CD4-positive, alpha-beta T cell treated with Interleukin-21 for 1 hour (primary cell): ENCODE measurements at places on chromosomes 2 and 18.

- DNase-seq = peak; percentile 12
Measured at GRCh38 chr2:166180951-166181812, 53.4 kb upstream of the SCN1A start.

DNA sequence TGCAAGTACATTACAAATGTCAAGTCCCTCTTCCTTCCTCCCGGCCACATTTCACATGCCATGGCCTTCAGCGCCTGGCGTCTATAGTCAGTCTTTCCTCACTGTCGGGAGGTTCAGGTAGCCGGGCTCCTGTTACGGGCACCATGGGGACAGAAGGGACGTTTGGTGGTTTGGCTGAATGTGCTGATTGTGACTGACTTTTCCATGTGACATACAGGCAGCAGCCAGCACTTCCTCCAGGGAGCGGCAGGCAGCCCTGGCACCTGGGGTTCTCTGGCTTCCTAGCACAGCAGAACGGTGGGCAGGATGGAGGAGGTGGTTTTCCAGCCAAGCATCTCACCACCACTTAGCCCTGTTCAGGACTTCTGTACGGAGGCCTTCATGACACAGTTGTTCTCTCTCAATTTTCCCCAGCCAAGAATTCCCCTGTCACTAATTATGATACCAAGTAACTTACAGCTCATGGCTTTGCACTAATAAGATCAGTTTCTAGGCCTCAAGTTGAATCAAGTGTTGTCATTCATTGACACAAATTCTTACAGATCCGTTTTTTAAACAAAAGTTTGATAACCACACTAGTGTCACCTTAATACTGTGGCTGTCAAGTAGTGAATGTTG is 83.9 kb upstream of the REV1 start:
- DNase-seq = no peak

DNA sequence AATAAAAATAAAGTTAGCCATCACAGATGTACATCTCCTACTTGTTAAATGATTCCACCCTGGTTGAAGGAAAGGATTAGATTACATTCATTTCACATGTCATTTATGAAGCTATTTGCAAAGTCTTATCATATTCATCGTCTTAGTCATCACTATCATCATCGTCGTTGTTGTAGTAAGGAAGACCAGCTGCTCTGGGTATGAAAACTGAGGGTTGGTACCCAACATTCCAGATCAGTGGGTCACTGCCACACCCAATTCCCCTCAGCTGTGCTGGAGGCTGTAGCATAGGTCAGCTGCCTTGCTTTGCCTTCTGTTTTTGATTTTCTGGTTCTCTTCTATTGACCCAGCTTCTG is 20.9 kb upstream of the CCBE1 start:
- no peak for DNase-seq

GRCh38 chr2:177161741-177162460 is 50.7 kb upstream of the HNRNPA3 start:
- peak; percentile 42 for DNase-seq

GRCh38 chr2:1864981-1865421 is 120.7 kb upstream of the PXDN start:
- no peak for DNase-seq

GRCh38 chr2:37489041-37489456 is 144.6 kb downstream of the QPCT start:
- DNase-seq = no peak

- no peak for DNase-seq
Measured at GRCh38 chr2:17757321-17757720, 3.4 kb downstream of the GEN1 start.

GRCh38 chr2:64354857-64355680 is 98.9 kb upstream of the LGALSL start:
- no peak for DNase-seq

DNA sequence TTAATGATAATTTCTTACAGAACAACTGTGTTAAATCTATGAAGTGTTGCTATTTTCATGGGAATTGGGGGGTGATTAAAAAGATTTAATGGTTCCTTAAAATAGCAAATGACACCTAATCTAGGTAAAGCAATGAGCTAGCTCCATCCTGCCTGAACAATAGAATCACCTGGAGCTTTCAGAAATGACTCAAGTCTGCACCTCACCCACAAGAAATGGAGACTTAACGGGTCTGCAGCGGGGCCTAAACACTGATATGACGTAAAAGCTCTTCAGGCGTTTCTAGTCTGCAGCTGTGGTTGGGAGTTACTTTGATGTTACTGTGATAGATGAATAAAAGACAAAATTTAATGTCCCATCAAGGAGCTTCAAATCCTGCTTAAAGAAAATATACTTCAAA is 328.2 kb downstream of the RND3 start:
- DNase-seq = no peak

DNA sequence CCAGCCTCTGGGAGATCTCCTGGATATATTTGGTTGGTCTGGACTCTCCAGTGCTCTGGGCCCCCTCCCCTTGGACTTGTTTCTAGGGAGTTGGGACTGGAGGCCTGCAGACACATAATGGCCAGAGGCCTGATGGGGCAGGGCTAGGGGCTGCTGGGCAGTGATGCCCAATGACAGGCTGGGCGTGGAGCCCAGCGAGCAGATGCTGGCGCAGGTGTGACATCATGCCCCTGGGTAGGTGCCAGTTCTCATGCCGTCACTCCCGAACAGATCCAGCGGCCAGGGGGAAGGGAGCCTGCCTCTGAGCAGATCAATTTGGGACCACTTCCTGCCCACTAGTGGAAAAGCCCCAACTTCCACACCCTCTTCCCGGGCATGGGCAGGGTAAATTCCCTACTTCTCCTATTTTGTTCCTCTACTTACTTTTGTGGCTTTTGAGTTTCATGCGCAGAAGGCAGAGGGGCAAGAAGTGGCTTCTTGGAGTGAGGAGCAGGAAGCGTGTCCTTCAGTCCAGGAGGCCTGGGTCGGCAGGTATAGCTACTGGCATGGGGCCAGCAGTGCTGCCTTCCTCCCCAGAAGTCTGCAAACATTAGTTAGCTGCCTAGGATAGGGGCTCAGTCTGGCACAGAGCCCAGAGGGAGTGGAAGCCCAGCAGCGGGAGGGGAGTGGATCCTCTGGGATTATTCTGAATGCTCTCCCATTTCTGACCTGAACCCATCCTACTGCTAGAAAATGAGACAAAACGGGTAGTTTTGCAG is 6.1 kb downstream of the MPV17 start:
- DNase-seq = no peak

DNA sequence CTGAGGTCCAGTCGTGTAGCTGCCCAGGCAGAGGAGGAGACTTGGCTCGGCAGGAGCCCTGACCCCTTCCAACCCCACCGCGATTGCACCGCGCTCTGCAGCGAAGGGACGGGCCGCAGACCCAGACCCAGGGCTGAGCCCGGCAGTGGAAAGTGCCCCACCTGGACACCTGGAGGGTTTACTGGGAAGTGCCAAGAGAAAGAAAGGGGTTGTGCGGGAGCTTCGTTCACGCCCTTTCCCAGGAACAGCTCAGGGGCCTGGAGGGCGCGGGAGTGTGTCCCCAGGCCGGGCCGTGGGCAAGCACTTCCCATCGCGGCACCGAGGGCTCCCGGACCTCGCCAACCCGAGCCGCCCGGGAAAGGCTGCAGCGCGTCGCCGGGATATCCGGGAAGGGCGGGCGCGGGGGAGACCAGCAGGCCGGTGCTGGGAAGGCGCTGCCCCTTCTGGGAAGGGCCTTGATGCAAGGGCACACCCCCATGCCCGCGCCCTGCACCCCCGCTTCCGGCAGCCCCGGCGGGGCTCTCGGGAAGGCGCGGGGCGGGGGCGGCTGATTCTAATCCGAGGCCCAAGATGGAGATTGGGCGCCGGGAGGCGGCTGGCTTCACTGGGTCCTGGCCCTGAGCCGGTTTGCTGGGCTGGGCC is 36.1 kb upstream of the MRPL33 start:
- DNase-seq = peak; percentile 58

DNA sequence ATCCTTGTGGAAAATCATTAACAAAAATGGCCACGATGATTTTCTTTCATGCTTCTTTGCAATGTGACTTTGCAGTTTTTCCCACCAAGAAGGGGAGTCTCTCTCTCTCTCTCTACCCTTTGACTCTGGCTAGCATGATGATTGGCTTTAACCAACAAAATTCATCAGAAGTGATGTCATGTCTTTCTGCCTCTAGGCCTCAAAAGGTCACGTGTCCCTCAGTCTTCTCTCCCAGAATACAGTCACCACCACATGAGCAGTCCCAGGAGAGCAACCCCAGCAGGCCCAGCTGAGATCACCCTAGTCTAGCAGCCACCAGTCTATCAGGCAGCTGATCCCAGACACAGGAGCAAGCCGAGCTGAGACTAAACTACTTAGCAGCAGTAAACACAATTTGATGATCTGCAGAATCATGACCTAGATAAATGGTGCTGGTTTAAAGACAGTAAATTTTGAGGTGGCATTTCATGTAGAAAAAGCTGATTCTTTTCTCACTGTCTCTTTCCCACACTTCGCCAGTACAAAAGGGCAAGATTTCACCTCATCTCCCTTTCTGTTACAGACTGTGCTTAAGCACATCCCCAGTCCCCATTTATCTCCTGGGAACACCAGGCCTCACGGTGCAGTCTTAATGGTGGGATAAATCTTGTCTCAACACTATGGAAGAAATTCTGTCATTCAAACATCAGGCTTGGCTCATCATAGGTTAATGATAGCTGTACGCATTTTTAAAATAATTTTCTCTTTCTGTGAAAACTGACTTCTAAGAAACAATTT is 132.7 kb downstream of the SCG2 start:
- no peak for DNase-seq

DNA sequence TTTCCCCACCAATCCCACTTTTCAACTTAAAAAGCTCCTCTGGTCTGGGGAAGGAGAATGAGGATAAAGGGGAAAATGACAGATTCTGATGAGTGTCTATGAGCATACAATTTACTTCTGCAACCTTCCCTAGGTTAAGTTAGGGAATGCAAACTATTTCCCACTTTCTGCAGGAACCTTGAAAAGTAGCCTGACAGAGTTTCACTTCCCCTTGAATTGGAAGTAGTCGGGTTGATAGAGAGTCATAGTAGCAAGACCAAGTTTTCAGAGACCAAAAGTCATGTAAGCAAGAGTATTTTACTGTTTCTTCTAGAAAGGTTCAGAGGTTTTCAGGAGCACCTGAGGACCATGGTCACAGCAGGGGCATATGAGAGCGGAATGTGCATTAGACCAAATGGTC is 815.1 kb downstream of the CPS1 start:
- DNase-seq = no peak

DNA sequence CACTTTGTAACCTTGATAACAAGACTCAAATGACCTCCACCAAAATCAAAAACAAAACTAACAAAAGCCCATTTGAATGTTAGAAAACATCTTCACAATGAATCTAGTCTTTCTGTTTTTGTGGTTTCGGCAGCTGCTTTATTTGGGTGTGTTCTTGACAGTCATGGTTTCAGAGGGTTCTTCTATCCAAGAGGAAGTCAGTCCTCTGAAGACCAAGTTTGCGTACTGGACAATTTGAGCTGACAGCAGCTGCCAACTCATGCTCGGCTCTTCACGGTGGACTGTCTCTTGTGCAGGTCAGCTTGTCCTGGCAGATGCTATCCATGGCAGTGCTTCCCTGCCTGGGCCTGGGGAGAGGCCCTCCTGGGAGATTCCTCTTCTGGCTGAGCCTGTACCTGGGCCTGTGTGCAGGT is 91.0 kb downstream of the TMEM17 start:
- peak; percentile 15 for DNase-seq

- no peak for DNase-seq
Measured at GRCh38 chr2:191180713-191181112, 29.9 kb upstream of the STAT4 start.

DNA sequence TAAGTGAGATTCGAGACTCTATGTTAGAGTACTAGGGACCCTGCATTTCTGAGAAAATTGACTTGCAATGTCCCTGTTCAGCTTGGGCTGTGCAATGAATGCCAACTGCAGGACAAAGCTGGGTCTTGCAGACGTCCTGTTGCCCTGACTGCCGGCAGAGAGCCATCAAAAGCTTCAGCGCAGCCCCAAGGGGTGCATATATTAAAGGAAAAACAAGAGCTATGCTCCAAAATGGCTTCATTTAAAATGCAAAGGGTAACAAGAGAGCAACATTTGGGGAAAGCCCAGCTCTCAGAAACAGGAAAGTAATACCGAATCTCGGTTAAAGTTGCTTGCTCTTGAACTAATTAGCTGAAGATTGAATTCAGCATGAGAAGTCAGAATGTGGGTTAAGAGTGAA is 110.9 kb upstream of the PNPT1 start:
- DNase-seq = no peak

DNA sequence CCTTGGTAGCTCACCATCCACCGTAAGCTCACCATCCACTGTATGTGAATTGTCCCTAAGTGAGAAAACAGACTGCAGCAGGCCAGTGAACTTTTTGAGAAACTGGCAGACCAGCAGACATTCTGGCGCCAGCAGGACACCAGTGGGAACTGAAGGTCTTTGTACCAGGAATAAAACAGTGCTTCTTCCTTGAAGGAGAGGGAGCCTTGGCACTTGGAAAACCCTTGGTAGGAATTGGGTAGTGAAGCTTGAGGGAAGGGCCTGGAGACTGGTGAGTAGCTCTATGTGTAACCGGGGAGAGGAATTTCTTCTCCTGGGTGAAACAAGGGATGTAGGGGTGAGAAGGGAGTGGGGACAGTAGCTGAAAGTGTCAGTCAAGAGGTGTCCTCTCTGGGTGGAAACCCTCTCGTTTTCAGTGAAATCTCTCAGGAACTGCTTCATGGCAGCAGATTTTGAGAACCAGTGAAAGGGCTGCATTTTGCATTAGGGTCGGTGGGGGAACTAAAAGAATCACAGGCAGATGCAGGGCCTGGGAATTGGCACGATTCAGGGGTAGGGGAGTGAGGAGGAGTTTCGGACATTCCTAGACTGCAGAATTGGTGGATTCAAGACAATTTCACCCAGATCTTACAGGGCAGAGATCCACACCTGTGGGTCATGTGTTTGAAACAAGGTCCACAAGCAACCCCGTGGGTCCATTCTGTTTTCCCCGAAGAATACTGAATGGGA is 131.5 kb upstream of the DLX2 start:
- DNase-seq = no peak

- DNase-seq = peak; percentile 19
Measured at GRCh38 chr18:903701-904100, 970 bp upstream of the ADCYAP1 start.

- no peak for DNase-seq
Measured at GRCh38 chr2:67268797-67269196, 128.3 kb upstream of the ETAA1 start.

DNA sequence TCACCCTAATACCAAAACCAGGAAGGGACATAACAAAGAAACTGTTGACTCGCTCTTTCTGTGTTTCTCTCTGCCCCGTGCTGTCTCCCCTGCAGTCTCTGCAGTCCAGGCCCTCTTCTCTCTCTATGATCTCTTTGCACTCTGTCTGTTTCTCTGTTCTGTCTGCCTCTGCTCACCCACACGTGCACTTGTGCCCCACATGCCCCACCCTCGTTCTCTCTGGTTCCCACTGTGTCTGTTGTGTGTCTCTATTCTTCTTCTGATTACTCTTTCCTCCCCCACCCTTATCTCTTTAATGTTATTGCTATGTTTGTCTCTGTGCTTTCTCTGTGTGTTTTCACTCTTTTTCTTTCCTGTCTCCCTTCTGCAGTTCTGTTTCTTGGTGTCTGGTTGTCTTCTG is 54.0 kb downstream of the NAT8 start:
- DNase-seq = no peak

DNA sequence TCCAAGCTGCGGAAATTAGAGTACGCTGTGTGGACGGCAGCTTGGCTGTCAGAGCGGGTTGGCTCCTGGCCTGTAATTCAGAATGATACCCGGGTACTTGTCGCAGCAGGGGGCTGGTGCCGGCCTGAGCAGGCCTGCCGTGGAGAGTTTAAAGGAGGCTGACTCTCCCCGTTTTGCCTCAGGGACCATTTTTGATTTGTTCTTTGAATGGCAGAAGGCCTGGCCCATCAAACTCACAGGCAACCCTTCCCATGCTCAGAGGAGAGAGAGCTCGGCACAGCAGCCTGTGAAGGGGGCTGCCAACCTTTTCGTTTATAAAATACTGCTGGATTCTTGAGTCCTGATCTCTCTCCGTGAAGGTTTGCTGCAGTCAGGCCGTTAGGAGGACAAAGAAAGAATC is 151.3 kb downstream of the KLHL29 start:
- DNase-seq = no peak
